Activated T-cell treated with anti-CD3 and anti-CD28 coated beads for 48 hours (primary cell): ENCODE measurements at places on chromosomes 6 and 20.

- no peak for DNase-seq
Measured at GRCh38 chr6:31877651-31878161, 1.1 kb downstream of the SLC44A4 start.

DNA sequence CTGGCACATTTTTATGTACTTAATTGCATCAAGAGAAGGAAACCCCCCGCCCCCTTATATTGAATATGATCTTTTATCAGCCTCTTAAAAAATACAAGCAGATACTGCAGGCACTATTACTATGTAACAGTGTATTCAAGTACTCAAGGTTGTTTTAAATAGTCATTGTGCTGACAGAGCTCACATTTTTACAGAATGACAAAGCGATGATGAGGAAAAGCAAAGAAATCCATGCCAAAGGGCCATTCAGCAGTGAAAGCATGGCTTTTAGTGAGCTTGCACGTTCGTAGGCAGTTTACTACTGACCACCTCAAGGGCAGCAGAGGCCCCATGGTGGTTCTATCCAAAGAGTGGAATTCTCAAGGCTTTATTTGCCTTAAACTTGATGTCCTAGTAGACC is 146.8 kb downstream of the RPS12 start:
- no peak for DNase-seq

GRCh38 chr6:9634776-9635175 is 780.1 kb downstream of the TFAP2A start:
- no peak for DNase-seq

DNA sequence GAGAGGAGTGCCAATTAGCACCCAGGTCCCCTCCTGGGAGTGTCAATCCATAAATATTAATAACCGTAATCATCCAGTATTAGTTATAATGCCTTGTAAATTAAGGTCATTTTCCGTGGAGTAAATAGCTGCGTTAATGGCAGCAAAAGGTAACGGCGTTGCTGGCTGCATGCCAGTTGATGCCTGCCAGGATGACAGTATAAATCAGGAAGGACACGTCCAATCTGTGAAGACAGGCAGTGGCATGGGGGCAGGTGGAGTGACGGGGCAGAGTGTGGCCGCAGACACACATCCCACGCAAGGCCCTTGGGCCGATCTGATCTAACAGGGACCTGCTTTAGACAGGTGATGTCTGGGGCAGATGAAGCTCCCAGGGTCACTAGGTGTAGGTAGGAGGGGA is 49.1 kb downstream of the KCNB1 start:
- no peak for DNase-seq

GRCh38 chr6:40584741-40585140 is 2.4 kb downstream of the LRFN2 start:
- no peak for DNase-seq

- no peak for DNase-seq
Measured at GRCh38 chr6:81413306-81413705, 339.2 kb downstream of the TENT5A start.

- no peak for DNase-seq
Measured at GRCh38 chr6:139334806-139335446, 39.5 kb downstream of the CITED2 start.

DNA sequence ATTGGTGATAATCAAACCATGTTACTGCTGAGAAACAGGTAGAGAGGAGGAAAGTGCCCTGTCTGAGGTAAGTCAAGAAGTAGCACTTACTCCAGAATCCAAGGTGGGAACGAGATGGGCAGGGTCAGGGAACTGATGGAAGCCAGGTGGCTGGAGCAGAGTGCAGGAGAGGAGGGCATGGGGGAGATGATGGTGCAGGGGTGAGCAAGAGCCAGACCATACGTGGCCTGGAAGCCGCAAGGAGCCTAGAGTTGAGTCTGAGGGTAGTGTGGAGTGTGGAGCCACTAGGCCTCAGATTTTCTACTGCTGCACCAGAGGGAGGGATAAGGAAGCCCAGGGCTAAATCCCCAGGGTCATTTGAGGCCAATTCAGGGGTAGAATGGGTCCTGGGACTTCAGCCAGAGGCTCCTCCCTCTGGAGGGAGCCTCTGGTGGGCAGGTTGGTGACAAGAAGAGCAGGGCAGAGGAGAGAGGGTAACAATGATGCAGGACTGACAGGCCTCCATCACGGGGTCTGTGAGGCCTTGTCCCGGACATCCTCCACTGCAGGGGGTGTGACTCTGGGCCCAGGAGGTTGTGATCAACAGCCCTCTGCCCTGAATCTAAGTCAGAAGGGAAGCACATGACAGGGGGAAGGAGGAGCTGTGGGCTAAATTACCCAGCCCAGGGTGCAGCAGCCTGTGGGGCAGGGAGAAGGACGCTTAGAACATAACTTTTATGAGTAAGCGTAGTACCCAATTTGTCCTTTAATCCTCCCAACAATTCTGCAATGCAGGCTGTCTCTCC is 28.7 kb downstream of the COX4I2 start:
- DNase-seq: no peak

- DNase-seq: no peak
Measured at GRCh38 chr6:120935908-120936307, 398.4 kb downstream of the TBC1D32 start.

GRCh38 chr20:23121751-23122320 is 35.7 kb upstream of the CD93 start:
- no peak for DNase-seq

DNA sequence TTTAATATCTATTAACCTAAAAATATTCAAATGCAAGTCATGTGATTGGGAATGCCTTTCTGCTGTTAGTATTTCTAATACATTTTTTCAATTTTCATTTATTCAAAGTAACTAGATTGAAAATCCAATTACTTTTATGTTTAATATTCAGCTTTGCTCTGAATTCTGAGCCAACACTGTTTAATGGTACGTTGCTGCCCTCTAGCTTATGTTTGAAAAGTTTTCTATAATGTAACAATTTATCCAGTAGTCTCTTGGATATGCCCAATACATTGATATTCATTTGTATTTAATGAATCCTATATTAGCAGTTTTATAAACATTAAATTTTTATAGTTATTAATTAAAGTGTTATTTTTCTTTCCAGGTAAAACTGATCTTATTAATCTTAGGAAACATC is 47.4 kb downstream of the LGSN start:
- DNase-seq: no peak
